Right cardiac atrium (tissue), 5 donors: ENCODE measurements at places on chromosomes 1 and 21. TPM values are rescaled to one million over a fixed set of nuclear protein-coding genes. Genes with fewer than 3 reads are reported as not detected.

OLIG2 gene
- not detected for total RNA-seq

KCNH1 gene
- not detected for total RNA-seq

LORICRIN gene
- not detected for total RNA-seq

LCE1E gene
- not detected for total RNA-seq

CR1L gene
- not detected for total RNA-seq

LCE3E gene
- not detected for total RNA-seq

PTGS2 gene
- total RNA-seq: 6.1 TPM

GRCh38 chr1:172653015-172653709 lies 5.7 kb upstream of the FASLG start:
- no peak for DNase-seq

- DNase-seq: no peak
Measured at GRCh38 chr1:16256478-16256877, 19.5 kb upstream of the CPLANE2 start.

DNA sequence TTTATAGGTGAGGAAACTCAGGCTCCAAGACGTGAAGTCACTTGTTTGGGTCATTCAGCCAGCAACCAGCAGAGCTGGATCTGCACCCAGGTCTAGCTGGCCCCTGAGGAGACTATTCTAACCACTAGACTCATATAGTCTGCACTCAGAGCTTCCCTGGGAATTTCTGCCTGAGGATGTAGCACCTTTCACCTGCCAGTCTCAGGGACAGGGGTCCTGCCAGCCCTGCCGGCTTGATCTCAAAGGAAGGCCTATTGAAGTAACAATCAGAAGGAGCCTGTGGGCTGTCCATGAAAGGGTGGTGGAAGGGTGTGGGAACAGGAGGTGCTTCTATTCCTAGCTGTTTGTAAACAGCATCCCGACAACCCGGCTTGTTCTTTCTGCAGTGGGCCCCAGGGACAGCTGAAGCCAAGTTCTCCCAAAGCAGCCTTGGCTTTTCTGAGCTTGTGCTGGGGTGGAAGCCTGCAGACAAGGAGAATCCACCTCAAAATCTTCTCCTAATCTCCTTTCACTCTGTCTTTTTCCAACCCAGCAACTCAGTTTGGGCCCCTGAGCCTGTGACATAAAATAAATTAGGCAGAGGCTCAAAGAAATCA lies 7.8 kb downstream of the LMOD1 start:
- no peak for DNase-seq

GRCh38 chr1:87151500-87152421 lies 176.9 kb upstream of the LMO4 start:
- peak; percentile 90 for DNase-seq

DNA sequence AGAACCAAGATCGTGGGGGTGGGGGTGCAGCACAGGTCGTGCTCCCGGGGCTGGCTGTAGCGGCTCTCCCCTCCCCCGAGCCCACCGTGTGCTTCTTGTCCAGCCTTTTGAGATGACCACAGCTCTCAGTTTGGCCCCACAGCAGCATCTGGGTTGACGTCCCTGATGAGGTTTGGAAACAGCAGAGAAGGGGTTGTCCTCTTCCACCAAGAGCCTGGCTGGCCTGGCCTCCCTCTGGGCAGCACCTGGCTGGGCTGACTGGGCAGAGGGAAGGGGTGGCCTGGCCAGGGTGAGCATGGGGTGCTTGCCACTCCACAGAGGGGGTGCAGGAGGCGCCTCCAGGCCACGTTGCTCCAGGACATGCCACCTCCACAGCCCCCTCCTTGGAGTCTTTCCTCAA lies 61.5 kb downstream of the SKI start:
- no peak for DNase-seq

DNA sequence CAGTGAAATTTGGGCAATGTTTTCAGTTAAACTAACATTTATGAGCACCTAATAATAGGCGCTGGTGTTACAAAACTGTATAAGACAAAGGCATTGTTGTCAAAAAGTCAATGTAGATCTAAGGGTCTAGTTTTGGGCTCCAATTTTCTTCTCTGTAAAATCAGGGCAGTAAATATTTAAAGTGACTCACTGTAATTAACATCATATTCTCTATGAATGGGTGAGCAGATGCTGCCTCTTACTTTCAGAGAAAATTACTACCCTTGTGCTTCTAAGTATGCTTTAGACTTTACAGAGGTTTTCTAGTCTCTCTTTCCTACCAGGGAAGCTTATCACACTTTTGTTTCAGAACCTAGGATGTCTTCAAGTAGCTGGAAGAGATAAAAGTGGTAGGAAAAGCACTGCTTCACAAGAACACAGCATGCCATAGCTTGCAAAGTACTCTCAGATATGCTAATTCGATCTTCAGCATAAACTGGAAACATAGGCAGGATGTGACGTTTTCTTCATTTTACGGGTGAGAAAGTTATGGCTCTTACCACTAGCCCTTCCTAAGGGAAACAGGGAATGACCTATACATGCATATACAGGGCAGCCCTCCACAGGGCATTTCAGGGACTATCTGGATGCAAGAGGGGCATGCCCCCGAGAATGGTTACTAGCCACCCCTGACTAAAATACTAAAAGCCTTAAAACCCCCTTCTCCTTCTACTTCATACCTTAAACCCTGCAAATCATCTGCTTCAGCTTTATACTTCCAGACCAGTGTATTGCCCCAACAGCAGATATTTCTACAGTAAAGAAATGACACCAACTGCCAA lies 2.6 kb downstream of the C1orf116 start:
- DNase-seq: no peak
